ENCODE measurements at places on chromosomes 7 and 10. TPM values are rescaled to one million over a fixed set of nuclear protein-coding genes. Genes with fewer than 3 reads are reported as not detected.

DNA sequence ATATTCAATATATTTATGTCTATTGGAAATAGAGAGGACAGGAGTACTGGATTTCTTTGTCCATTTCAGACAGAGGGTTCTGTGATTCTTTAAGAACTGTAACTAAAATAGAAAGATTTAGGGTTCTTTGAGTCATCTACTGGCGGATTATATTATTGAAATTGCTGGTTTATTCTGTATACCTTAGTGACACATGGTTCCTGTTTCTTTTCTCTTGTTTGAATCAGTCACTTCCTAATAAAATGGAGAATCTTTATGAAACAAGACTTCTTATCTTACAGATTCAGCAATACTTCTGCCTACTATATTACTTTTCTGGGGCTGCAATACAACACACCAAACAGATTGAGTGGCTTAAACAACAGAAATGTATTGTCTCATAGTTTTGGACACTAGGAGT lies 20.8 kb upstream of the ZNF800 start:
- peaks cover 20% of the 10 kb centered on the region for H3K4me1 ChIP-seq
- no peaks in the 10 kb centered on the region for H3K36me3 ChIP-seq
- H3K27ac ChIP-seq, result peak overlapping the region; percentile 75
- H3K4me3 ChIP-seq, result no peak overlapping the region
- no peaks in the 10 kb centered on the region for H3K27me3 ChIP-seq

GRCh38 chr7:82789883-82790609 lies 346.5 kb upstream of the CACNA2D1 start:
- no peak for DNase-seq
- no peak overlapping the region for H3K27ac ChIP-seq
- H3K4me3 ChIP-seq, result no peak overlapping the region
- H3K36me3 ChIP-seq, result no peaks in the 10 kb centered on the region

DNA sequence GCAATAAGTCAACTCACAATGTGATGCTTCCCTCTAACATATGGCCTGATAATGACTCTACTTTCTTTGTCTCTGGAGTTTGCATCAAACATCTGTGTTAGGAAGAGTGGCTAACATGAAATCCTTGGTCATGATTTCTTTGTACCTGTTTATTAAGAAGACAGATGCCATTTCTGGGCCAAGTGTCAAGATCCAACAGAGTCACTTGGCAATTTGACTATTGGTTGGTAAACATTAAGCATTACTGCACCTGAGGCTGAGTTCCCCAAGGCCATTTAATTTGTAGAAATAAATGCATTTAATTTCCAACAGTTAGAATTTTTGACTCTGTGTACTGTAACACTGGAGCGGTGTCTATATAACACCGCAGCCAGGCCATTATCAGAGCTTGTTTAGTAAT lies 403.7 kb downstream of the GALNT17 start:
- H3K27me3 ChIP-seq, result no peaks in the 10 kb centered on the region
- H3K27ac ChIP-seq, result no peak overlapping the region
- H3K36me3 ChIP-seq, result no peaks in the 10 kb centered on the region
- no peaks in the 10 kb centered on the region for H3K4me1 ChIP-seq

DNA sequence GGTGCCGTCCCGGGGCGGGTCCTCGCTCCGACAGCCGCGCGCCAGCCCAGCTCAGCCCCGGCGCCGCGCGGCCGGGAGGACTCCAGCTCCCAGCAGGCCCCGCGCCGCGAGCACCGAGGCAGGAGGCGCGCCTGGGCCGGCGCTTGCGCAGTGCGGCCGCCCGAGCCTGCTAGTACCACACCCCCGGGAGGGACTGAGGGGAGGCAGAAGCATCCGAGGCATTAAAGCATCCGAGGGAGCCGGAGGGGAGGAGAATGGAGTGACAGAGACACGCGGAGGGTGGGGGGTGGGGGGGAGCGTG lies at the start of gene GRK5:
TSS of gene GRK5 (plus strand) at position 206 of the 301 bp plus-strand sequence. CDS start 347 bp downstream, outside the sequence.
- peak within 1 kb of the TSS; percentile 98 for H3K4me3 ChIP-seq
- H3K27ac ChIP-seq, result peak within 1 kb of the TSS; percentile 74
- no peaks in the 10 kb centered on the region for H3K27me3 ChIP-seq
- H3K36me3 ChIP-seq, result no peaks in the 10 kb centered on the region
- H3K4me1 ChIP-seq, result peaks cover 38% of the 10 kb centered on the region

- H3K4me3 ChIP-seq, result no peak overlapping the region
- no peak overlapping the region for H3K27ac ChIP-seq
- no peaks in the 10 kb centered on the region for H3K36me3 ChIP-seq
- DNase-seq, result no peak
- H3K4me1 ChIP-seq, result no peaks in the 10 kb centered on the region
Observed at GRCh38 chr7:75691793-75692543, 46.8 kb downstream of the HIP1 start.

- H3K27me3 ChIP-seq, result peaks cover 70% of the 10 kb centered on the region
- no peak overlapping the region for H3K27ac ChIP-seq
- DNase-seq, result no peak
- H3K4me3 ChIP-seq, result no peak overlapping the region
- no peaks in the 10 kb centered on the region for H3K4me1 ChIP-seq
Observed at GRCh38 chr10:132054564-132054963, 11.2 kb upstream of the JAKMIP3 start.

DNA sequence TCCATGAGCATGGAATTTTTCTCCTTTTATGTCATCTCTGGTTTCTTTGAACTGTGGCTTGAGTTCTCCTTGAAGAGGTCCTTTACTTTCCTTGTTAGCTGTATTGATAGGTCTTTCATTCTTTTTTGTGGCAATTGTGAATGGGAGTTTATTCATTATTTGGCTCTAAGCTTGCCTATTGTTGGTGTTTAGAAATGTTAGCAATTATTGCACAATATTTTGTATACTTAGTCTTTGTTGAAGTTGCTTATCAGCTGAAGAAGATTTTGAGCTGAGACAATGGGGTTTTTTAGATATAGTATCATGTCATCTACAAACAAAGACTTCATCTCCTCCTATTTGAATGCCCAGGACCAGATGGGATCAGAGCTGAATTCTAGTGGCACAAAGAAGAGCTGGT lies 1143.8 kb downstream of the XPNPEP1 start:
- no peak for DNase-seq
- no peak overlapping the region for H3K4me3 ChIP-seq
- H3K27ac ChIP-seq, result no peak overlapping the region
- no peaks in the 10 kb centered on the region for H3K36me3 ChIP-seq

DNA sequence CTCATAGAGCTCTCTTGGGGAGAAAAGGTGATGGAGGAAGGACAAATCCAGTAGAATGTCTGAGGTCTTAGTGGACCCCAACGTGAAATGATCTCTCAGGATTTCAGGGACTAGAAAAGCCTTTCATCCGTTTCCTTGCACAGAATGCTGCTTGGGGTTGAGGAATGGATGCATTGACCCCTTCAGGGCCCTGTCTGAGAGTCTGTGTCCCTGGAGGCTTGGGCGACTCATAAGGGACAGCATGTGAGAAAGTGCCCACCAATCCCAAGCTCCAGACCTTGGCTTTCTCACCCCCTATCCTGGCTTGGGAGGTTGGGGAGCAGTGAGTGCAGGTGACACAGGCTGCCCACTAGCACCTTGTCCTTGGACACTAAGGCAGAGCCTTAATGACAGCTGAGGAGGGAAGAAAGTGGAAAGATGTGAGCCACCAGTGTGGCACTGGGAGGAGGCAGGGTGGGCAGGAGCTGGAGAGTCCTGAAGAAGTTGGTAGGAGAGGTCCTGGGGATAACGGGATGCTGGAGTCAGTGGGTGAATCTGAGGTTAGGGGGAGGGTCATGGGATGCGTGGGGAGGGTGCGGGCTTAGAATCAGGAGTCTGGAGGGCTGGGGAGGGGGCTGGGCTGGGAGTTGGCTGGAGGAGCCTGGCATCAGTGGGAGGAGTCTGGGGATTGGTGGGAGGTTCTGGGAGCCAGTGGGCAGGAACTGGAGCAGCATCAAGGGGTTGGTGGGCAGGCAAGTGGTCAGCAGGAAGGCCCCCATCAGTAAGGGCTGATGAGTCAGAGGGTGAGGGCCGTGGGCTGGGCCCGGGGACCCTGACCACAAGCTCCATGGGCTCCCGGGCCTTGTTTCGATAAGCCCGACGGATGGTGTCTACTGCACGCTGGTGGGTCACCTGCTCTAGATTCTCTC lies 8.6 kb downstream of the LZTS2 start:
- no peaks in the 10 kb centered on the region for H3K4me1 ChIP-seq
- DNase-seq, result no peak
- no peaks in the 10 kb centered on the region for H3K27me3 ChIP-seq
- no peaks in the 10 kb centered on the region for H3K36me3 ChIP-seq
- no peak overlapping the region for H3K4me3 ChIP-seq

GRCh38 chr7:129006636-129007414 lies 48.1 kb downstream of the TNPO3 start:
- no peak overlapping the region for H3K4me3 ChIP-seq
- no peaks in the 10 kb centered on the region for H3K4me1 ChIP-seq
- no peaks in the 10 kb centered on the region for H3K27me3 ChIP-seq
- H3K36me3 ChIP-seq, result peaks cover 56% of the 10 kb centered on the region
- H3K27ac ChIP-seq, result no peak overlapping the region

DNA sequence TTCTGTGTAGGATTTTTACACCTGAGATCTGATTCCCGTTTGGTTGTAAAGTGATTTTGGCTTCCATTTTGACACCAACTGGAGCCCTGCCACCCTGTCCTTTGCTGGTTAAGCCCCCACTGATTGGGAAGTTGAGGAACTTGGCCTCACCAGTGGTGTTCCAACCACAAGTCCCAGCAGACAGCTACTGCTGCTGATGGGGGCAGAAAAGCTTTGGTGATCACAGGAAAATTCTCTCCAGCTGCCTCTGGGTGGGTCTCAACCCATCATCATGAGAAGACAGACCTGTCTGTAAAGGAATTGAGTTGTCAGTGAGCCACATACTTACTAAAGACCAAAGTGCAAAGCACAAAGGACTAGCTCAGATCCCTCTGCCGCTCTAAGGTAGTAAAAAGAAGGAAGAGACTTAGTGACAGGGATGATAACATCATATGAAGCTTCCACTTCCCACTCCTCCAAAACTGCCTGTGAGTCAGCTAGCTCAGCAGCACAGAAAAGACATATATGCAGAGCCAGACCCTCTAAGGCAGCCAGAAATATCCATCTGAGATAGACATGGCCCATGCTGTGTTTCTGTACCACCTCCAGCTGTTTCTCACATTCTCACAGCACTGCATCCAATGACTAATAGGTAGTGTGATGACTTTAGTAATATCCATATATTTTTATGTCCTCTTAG lies 22.4 kb upstream of the LRRC17 start:
- no peaks in the 10 kb centered on the region for H3K4me1 ChIP-seq
- no peak overlapping the region for H3K4me3 ChIP-seq
- no peaks in the 10 kb centered on the region for H3K36me3 ChIP-seq
- DNase-seq, result no peak

DNA sequence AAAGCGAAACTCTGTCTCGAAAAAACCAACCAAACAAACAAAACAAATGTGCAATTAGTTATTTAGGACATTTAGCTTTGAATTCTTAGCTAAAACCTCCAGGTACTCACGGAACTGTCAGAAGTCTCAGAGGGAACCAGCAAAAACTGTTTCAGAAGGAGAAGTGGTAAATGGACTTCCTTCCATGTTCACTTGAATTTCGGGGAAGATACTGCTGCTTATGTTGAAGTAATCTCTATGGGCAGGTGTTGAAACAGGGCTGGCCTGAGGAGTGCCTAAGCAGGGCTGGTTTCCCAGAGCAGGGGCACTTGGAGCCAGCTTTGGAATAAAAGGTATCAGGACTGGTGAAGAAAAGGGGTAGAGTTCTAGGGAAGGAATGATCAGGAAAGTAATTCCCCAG lies 2.4 kb upstream of the EXOC6 start:
- H3K36me3 ChIP-seq, result no peaks in the 10 kb centered on the region
- no peak overlapping the region for H3K27ac ChIP-seq
- H3K4me3 ChIP-seq, result no peak overlapping the region
- H3K27me3 ChIP-seq, result no peaks in the 10 kb centered on the region

DNA sequence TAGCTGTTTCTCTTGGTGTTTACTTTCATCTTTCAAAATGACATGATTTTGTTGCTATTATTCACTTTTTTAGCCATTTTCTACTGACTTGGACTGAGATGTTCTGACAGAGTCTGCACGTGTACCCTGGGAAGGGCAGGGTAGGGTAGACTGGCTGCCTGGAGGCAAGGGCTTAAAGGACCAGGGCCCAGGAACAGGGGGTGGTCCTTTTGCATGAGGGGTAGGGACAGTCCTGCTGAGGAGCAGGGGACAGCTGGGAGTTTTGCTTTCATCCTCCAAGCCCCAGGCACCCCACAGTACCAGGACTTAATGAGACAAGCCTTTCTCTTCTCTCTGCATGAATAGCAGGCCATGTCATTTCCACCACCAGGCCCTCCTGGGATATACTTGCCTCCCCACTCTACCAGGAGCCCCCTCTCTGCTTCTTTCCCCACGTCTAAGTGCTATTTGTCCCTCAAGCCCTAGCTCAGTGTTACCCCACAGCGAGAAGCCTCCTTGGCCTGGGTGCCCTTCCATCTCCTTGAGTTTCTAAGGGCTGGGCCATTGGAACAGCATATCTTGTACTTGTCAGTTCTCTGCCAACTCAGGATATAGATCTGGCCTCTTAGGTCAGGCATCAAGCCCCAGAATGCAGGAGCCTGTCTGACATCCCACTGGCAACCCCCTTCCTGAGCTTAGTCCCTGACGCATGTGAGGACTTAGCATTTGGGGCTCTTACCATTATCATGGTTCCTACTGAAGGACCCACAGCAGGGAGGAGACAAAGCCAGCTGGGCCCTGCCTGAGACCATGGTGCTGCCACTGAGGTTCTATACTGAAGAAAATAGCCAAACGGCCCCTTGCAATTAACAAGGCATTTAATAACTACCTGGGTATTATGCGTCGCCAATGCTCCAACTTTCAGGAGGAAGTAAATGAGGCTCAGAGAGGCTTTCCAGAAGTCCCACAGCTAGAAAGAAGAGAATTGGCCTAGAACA lies 78.4 kb upstream of the UNC5B start:
- no peaks in the 10 kb centered on the region for H3K4me1 ChIP-seq
- H3K4me3 ChIP-seq, result no peak overlapping the region
- no peak overlapping the region for H3K27ac ChIP-seq

GRCh38 chr10:74825371-74826141 lies 844 bp upstream of the KAT6B start:
- H3K36me3 ChIP-seq, result no peaks in the 10 kb centered on the region
- peak overlapping the region; percentile 49 for H3K27ac ChIP-seq
- DNase-seq, result peak; percentile 57
- H3K4me1 ChIP-seq, result peaks cover 42% of the 10 kb centered on the region
- H3K4me3 ChIP-seq, result peak overlapping the region; percentile 68

DNA sequence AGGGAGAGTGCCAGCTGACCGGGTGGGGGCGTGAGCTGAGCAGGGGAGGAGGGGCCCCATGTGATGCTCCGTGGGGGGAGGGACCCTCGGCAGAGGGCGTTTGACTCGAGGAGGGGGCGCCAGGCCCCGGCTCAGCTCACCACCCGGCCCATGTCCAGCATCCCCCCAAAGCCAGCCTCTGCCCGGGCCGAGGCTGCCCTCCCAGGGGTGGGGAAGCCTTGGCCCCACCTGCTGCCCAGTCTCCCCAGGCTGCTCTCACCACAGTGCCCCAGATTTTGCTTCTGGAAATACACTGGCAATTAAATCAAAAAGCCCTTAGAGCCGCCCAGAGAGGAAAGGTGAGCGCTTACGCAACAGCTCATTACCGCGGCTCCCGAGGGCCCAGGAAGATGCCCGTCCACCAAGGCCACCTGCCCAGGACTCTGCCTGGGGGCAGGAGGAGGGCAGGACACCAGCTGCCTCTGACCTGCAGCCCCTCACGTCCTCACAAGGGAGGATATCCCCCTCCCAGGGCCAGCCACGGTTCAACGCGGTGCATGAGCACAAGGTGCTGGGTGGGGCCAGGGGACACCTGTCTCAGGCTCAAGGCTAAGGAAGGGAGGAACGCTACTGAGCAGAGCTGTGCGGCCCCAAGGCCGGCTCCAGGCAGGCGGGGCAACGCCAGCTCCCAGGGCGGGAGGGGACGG lies 70.0 kb upstream of the INPP5A start:
- peaks cover 53% of the 10 kb centered on the region for H3K27me3 ChIP-seq
- no peak for DNase-seq
- H3K4me1 ChIP-seq, result no peaks in the 10 kb centered on the region
- no peak overlapping the region for H3K4me3 ChIP-seq

UCN3 gene
- total RNA-seq, result not detected
